ENCODE measurements at places on chromosomes 2 and 18. TPM values are rescaled to one million over a fixed set of nuclear protein-coding genes. Genes with fewer than 3 reads are reported as not detected.

Gene RTP5
- total RNA-seq = not detected

Gene TMEM247
- not detected for total RNA-seq

Gene HOXD1
- not detected for total RNA-seq

Gene RNF152
- 89.0 TPM for total RNA-seq
